ENCODE measurements at places on chromosomes 5 and 9.

DNA sequence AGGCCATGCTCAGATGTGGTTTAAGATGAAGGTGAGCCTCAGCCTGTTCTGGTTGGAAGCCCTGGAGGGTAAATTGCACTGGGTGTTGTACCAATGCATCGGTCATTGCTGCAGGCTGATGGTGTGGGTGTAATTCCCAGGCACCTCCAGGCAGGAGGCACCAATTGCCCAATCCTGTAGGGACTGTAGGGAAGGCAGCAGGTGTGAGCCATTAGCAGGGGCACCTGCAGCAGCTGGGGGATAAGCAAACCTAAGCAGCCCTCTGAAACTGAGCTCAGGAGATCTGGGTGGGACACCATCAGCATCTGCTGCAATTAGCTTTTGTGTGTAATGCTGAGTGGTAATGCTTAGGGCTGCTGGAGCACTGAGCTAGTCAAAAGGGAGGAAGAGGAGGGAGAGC is 190.1 kb upstream of the TBC1D2 start:
- no peak for DNase-seq

DNA sequence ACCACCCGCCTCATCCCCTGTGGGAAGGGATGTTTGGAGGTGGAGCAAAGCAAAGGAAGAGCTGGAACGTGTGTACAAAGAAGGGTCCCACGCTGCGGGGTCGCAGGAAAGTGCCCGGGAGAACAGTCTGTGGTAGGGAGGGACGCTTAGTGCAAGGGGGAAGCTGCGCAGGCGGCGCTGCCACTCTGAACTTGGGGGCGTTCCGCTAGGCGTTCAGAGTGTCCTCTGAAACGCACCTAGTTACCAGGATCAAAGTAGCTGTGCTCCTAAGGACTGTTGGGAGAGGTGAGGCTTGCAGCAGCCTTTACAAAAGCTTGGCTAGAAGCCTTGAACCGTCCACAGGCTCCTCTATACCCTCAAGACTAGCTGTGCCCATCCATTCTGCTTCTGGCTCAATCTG is 29.3 kb upstream of the PDE8B start:
- no peak for DNase-seq

DNA sequence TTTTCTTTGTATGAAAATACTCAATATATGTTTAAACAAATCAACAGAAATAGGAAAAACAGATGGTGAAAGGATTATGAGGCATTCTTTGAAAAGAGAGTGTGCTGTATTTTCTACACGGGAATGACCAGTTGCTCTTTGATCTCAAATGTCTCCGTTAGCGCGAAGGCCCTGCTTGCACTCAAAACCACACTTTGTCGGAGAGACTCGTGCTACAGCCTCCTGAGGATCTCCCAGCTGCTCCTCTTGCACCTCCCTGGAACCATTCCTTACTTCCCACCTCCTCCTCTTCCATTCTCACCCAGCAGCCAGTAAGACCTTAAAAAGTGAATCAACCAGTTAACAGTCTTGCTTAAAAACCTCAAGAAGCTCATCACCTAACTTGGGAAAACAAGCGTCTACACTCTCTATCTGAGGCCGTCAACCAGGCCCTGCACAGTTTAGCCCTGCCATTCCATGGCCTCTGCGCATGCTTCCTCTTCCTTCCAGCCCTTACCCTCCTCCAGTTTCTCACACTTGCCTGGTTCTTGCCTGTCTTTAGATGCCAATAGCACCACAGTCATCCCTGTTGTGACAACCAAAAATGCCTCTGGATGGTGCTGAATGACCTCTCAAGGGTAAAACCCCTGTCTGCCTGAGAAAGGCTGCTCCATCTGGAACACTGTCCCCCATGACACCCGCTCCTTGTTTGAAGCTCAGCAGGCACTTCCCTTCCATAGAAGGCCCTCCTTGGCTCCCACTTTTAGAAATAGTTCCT is 594.7 kb upstream of the WWC1 start:
- DNase-seq, result no peak

GRCh38 chr5:62111428-62111827 is 194.6 kb upstream of the KIF2A start:
- DNase-seq, result no peak

DNA sequence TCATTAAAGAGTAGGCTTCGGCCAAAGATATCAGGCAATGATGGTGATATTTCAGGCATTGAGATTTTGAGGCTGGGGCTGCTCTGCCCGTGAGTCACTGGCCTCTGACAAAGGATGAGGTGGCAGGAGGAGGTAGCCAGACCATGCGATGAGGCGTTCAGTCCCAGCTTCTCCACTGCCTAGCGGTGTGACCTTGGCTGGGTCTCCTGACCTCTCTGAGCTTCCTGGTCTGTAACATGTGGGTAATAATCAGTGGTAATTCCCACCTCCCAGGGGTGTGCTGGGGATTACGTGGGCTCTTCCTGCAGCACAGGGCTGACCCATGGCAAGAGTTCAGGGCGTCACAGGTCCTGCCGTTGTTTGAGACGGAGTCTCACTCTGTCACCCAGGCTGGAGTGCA is 73.2 kb upstream of the RAPGEF1 start:
- DNase-seq, result no peak

DNA sequence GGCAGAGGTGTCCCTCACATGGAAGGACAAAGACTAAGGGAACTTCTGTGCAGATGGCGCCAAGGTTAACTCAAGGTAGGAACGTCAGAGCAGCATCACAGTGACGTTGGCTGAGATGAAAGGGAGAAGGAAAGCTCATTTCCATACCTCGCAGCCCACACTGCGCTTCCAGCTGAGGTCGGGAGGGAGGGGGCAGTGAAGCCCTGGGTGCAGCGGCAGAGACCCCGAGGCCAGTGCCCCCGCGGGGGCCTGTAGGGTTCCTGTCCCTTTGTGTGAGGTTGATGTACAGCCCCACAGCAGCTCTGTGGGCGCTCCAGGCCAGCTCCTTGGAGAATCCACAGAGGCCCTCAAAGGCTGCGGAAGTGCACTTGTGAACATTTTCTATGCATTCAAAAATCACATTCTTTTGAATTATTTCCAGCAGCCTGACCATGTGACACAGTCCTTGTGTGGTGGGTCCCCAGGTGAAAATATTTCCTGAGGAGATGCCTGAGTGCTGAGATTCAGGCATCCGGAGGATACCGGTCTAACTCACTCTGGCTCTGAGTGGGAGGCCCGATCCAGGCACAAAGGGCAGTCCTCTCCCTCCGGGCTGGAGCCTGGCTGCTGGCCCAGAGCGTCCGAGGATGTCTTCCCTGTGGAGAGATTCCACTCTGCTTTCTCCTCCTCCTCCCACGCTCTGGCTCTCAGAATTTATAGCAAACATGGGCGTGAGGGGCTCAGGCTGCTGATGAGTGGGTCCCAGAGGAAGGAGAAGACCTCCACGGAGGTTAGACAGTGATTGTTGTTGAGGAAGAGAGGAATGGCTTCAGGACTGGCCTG is 150.7 kb downstream of the ICE1 start:
- DNase-seq, result no peak

DNA sequence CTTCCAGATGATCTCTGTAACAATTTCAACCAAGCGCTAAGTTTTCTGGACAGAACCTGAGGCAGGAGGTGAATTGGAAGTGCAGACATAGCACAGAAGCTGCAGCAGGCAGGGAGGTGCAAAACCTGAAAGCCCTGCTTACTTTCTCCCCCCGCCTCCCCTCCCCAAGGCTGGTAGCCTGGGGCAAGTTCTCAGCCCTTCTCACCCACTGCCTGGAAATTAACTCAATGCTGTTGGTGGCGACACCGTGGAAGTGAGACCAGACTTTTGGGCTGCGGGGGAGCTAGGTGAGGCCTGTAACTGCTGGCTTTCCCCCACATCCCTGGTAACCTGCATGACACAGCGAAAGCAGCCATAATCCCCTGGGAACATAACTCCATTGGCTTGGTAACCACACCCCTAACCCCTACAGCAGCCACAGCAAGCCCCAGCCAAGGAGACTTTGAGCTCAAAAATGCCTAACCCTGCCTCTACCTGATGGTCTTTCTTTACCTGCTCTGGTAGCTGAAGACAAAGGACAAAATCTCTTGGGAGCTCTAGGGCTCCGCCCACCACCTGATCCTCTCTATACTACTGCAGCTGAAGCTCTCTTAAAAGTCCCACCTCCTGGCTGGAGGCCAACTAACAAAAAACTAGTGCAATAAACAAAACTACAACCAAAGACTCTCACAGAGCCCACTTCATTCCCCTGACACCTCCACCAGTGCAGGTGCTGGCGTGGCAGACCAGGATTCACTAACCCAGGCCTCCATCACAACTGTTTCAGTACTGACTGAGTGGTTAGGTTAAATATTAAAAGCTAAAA is 11.9 kb upstream of the OR13C8 start:
- no peak for DNase-seq

DNA sequence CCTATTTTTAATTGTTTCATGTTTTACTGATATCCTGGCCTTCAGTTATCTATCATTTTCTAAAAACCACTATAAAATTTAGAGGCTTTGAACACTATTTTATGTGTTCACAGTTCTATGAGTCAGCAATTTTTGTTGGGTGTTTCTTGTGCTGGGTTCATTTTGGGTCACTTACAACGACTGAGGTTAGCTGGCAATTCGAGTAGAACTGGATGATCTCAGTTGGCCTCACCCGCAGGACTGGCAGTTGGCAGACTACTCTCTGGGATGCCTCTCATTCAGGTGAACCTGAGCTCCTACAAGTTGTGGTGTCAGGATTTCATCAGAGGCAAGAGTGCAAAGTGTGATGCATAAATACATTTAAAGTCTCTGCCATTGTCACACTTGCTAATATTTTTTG is 151.0 kb upstream of the PAPPA start:
- DNase-seq, result peak; percentile 35

DNA sequence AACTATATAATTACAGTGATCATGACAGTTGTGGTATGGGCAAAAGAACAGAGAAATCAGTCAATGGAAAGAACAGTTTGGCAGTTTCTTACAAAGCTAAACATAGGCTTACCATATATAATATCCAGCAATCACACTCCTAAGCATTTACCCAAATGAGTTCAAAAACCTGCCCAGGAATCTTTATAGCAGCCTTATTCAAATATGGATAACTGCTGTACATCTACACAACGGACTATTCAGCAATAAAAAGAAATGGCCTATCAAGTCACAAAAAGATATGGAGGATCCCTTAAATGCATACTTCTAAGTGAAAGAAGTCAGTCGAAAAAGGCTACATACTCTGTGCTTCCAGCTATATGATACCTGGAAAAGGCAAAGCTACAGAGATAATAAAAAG is 36.6 kb downstream of the ERMP1 start:
- DNase-seq, result no peak

GRCh38 chr9:122053567-122054350 is 39.3 kb downstream of the TTLL11 start:
- DNase-seq, result no peak

GRCh38 chr5:147930769-147931168 is 24.4 kb upstream of the C5orf46 start:
- DNase-seq, result no peak

GRCh38 chr9:83622433-83622938 is 457 bp upstream of the IDNK start:
- DNase-seq, result no peak

GRCh38 chr9:104027295-104027694 is 66.8 kb upstream of the SMC2 start:
- no peak for DNase-seq

GRCh38 chr5:74182603-74183002 is 457.9 kb downstream of the ENC1 start:
- no peak for DNase-seq

GRCh38 chr9:34777666-34778065 is 67.7 kb upstream of the CCL21 start:
- DNase-seq, result no peak

GRCh38 chr9:127873223-127873691 is 4.2 kb downstream of the AK1 start:
- no peak for DNase-seq

- DNase-seq, result peak; percentile 31
Observed at GRCh38 chr9:101527066-101527465, 6.6 kb upstream of the RNF20 start.

DNA sequence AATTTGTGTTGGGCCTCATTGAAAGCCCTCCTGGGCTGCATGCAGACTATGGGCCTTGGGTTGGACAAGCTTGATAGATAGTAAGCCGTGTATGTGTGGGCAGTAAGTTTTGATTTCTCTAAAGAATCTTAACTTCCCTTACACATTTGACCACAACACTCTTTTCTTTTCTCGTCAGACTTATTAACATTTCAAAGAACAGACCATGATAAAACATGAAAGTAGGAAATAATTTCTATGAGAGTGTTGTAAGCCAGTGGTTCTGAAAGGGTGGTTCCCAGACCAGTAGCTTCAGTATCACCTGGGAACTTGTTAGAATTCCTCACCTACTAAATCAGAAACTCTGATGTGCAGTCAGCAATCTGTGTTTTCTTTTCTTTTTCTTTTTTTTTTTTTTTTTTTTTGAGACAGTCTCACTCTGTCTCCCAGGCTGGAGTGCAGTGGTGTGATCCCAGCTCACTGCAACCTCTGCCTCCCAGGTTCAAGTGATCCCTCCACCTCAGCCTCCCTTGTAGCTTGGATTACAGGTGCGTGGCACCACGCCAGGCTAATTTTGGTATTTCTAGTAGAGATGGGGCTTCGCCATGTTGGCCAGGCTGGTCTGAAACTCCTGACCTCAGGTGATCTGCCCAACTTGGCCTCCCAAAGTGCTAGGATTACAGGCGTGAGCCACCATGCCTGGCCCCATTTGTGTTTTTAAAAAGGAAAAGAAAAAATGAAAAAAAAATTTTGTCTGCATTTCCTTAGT is 20.0 kb upstream of the GCNT1 start:
- no peak for DNase-seq

- DNase-seq, result peak; percentile 26
Observed at GRCh38 chr9:94807556-94807955, 81.1 kb downstream of the AOPEP start.

GRCh38 chr5:79959407-79959806 is 31.7 kb downstream of the MTX3 start:
- no peak for DNase-seq

DNA sequence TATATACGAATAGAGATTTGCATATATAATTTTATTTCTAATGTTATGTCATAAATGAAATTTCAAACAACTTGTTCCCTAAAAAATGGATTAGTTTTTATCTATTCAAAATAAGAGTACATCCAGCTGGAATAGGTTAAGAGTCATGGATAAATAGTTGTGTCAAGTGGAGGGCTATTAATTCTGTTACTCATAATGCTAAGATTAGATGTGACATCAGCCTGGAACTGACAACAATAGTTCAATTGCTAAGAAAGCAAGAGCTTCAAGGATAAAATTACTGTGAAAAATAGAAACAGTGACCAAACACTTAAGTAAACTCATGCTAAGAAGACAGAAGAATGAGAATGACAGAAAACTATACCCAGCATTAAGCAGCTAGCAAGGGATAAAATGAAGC is 92.2 kb upstream of the CDH9 start:
- peak; percentile 71 for DNase-seq

- DNase-seq, result peak; percentile 32
Observed at GRCh38 chr9:34987160-34987901, 2.2 kb upstream of the DNAJB5 start.

GRCh38 chr9:91736898-91737601 is 213.0 kb downstream of the ROR2 start:
- no peak for DNase-seq

- DNase-seq, result no peak
Observed at GRCh38 chr5:54315736-54316528, 5.6 kb upstream of the ARL15 start.

GRCh38 chr9:136107953-136108647 is 10.6 kb downstream of the TMEM250 start:
- DNase-seq, result no peak

Measured in amniotic epithelial cell (primary cell).